ENCODE measurements at places on chromosomes 2 and 18.

- no peak for DNase-seq
These were observed 117.7 kb downstream of the GPD2 start for GRCh38 chr2:156553714-156554442.

GRCh38 chr18:45324495-45325113, 290.7 kb upstream of the SLC14A2 start:
- DNase-seq = no peak

- no peak for DNase-seq
These were observed 2.2 kb downstream of the CDKL4 start for GRCh38 chr2:39241588-39241987.

GRCh38 chr18:10559553-10560451, 34.0 kb downstream of the NAPG start:
- DNase-seq = peak; percentile 6

DNA sequence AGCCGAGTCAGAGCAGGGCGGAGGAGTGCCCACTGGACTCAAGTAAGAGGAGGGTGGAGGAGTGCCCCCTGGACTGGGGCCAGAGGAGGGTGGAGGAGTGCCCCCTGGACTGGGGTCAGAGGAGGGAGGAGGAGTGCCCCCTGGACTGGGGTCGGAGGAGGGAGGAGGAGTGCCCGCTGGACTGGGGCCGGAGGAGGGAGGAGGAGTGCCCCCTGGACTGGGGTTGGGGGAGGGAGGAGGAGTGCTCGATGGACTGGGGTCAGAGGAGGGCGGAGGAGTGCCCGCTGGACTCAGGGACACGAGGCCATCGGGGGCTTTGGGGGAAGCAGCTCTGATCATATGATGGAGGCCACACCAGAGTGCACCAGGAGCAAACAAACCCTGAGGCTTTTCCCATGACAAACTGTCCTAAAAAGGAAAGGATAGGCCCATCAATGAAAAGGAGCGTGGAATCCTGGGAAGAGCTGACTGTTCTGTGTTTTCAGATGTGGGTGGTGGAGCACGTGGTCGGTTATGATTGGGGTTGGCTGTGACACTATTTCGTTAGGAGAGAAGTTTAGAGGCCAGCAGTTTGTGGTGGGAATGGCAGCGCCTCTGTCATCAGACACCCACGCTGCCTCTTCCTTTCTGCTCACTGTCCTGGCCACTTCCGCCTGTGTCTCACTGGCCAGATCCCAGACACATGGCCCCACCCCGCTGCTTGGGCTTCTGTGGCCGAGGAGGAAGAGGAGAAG, 24.5 kb upstream of the HPCAL1 start:
- DNase-seq = peak; percentile 20

DNA sequence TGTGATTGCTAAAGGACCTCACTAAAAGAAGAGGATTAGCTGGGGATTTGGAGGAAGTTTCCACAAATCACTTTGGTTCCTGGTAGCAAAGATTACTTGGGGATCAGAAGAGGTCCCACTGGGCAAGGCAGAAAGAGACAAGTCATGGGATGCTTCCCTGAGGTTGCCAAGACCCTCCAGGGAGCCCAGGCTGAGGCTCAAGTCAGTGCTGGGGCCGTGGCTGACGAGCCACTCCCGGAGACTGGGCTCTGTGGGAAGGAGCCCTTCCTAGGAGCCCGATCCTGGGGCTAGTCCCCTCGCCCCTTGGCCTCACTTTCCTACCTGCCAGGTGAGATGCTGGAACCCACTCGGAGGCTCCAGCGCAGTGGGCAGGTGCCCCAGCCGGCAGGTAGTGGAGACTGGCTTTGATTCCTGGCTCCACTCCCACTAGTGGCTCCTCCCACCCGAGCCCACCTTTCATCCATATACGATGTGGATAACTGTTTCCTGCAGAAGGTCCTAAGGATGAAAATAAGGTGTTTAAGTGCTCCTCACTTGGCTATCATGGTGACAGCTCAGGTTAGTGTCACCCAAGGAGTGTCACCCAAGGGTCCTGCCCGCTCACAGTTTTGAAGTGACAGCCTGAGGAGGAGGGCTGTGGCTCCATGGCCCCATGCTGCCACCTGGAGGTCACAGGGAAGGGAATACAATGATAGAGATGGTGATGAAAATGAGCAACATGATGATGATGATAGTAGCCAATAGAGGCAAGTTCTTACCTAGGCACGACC, 100.5 kb downstream of the CAPN13 start:
- peak; percentile 75 for DNase-seq

DNA sequence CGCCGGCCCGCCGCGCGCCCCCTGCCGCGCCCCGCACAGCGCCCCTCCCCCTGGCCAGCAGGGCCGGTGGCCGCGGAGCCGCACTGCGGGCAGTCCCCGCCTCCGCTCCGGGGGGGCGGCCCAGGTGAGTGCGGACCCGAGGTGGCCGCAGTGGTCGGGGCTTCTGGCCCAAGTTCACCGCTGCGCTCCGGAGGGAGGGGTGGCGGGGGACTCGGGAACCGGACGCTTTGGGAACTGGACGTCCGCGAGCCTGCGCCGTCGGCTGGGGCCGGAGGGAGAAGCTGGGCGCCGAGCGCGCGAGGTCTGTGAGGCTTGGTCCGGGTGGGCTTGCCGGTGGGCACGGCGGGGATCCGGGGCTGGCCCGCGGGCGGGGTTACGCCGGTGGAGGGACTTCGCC, 591 bp upstream of the LDLRAD4 start:
- no peak for DNase-seq

- no peak for DNase-seq
These were observed 64.7 kb downstream of the FBXO15 start for GRCh38 chr18:74082742-74083556.

DNA sequence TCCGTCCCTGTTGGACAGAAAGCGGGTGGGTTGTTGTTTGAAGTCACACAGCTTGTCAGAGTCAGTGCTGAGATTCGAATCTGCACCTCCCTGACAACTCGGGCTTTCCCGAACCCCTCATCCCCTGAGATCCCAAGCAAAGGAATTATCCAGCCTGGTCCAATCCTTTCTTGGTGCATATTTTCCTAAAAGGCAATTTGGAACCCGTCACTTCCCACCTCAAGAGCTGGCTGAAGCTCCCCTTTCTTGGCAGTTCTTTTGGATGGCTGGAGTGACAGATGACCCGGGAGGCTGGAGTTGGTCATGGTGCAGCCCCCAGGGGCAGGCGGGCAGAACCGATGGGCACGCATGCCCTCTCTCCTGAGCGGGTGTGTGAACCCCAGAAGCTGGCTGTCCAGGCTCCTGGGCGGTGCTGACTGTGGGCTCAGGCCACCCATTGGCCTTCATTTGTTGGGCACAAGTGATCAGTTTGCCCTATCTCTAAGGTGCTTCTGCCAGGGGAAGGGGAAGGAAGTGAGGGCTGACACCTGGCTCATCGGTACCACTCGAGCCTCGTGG, 97.8 kb downstream of the ASB1 start:
- no peak for DNase-seq

DNA sequence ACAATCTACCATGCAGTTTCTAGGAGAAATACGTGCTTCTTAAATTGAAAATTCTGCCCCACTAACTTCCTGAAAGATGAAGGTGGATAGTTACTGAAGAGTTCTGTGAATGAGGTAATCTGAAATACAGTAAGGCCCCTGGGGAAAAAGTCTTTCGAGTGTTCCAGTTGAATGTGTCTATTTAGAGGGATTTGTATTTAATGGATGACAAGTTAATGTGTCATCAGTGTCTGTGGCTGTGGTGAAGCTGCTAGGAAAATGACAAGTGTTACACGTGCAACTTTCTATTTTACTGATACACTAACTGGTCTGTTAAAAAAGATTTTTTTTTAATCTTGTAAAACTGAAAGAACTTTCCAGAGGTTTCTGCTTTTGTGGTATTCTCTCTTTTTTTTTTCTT, 384.6 kb downstream of the STK39 start:
- no peak for DNase-seq

- no peak for DNase-seq
These were observed 10.4 kb upstream of the ZDBF2 start for GRCh38 chr2:206263959-206264603.

- no peak for DNase-seq
These were observed 2082.3 kb upstream of the CELF4 start for GRCh38 chr18:39647627-39648534.

DNA sequence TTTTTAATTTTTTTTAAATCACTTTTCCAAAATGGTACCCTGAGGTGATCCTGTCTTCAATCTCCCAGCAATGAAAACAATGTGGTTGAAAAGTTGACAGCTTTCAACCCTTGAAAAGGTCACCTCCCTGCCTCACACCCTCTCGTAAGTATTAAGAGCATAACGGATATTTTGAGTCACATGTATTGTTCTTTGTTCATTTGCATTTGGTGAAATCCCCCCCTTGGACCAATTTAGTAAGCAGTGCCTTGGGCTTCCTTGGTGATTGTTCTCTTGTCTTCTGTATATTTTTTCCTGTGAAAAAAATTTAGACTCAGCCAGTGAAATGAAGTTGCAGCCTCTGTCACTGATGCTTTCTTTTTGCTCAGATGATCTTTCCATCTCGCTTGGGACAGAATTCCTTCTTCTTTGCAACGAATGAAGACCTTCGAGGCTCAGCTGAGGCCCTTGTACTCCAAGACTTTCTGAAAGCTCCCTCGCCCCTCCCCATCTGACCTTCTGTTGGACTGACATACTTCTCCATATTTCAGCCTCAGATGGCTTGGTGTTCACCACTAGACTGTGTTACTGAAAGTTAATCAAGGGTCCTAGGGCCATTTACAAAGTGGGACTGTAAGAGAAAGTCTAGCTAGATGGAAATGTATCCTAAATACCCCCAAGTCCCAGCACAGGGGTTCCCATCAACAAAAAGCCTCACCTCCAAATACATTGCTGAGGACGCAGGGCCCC, 158.4 kb downstream of the BCL2 start:
- peak; percentile 59 for DNase-seq

DNA sequence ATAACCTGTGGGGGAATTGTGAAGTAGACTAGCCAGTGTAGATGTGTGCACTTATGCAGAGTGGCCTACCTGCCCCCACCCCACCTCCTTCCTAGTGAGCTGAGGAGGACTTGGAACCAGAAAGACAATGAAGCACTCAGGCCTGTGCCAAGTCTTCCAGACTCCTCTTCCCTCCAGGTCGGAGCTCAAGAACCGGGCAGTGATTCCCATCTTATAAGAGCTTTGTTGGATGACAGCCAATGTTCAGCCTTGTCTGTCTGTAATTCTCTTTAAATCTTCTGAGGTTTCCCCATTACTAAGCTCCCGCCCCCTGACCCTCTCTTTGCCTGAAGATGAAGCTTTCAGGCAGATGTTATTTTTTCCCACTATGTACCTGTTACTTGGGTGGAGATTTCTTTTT, 121.0 kb downstream of the SMAD2 start:
- no peak for DNase-seq

DNA sequence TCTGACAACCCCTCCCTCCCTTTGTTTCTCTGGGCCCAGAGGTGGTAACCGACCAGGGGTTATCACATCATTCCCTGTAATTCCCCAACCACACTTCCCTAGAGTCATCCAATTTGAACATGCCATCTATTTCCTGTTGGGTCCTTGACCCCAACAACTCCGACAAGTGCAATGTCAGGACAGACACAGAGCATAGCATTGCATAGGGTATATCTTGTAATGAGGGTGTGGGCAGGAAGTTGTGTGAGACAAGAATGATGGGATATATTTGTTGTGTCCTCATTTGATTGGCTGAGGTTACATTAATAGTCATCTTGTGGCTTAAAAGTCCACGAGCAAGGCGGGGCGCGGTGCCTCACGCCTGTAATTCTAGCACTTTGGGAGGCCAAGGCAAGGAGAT, 33.4 kb upstream of the CNOT11 start:
- DNase-seq = no peak

DNA sequence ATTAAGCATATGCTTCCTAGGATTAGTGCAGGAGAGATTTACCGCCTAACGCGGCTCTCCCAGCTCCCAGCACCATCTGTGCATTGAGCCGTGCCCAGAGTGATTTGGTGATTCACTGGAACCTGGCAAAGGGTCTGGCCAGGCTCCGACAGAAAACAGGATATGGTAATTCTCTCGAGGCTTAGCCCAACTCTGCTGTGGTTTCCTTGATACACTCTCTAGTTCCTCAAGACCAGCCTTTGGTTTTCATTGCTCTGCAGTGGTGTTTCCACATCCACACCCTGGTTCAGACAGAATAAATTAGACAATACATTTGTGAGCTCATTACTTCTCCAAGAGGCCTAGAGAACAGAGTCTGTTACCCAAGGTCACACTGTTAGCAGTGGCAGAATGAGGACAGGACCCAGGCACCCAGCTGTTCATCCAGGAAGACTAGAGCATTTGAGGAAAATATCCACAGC, 23.0 kb upstream of the SMAD2 start:
- peak; percentile 39 for DNase-seq

DNA sequence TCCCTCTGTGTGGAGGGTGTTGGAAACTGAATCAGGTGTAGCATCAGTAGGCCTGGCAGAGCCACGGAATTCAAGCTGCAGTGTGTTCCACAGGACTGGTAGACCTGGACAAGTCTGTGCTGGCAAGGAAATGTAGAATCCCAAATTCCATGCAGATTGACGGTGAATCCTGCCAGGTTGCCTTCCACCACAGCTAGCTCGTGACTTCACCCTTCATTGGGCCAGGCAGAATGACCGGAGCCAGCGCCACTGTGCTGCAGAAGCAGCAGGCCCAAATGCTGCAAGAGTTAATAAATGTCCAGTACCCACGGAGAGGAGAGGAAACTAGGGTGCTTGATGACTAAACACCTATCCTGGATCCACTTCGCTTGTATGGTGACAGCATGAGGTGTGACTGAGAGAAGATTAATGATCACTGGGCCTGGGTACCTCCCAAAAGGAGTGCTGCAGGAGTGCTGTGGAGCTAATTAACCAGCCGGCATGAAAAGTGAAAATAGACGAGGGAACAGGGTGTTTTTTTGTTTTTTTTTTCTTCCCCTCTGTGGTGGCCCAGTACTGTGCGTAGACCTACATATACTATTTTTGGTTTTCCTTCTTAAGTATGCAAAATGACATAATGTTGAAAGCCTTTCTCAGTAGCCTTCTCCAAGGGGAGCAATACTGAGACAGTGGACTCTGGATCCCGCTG, 122.2 kb downstream of the TANC1 start:
- DNase-seq = no peak

- no peak for DNase-seq
These were observed 3.1 kb upstream of the AQP12A start for GRCh38 chr2:240688553-240688919.

GRCh38 chr18:32343634-32344033, 127.0 kb downstream of the GAREM1 start:
- no peak for DNase-seq

GRCh38 chr2:171318463-171318934, 115.3 kb downstream of the METTL8 start:
- DNase-seq = no peak

GRCh38 chr2:55961318-55961911, 37.8 kb upstream of the EFEMP1 start:
- peak; percentile 5 for DNase-seq

GRCh38 chr2:6750411-6751158, 115.1 kb downstream of the CMPK2 start:
- no peak for DNase-seq

Measured in CD4-positive, alpha-beta T cell treated with Interleukin-4 for 1 hour (primary cell).